ENCODE measurements at places on chromosomes 2 and 18. TPM values are rescaled to one million over a fixed set of nuclear protein-coding genes. Genes with fewer than 3 reads are reported as not detected.

- DNase-seq = peak; percentile 75
Measured at GRCh38 chr2:130820279-130820861, 16.3 kb upstream of the ARHGEF4 start.

DNA sequence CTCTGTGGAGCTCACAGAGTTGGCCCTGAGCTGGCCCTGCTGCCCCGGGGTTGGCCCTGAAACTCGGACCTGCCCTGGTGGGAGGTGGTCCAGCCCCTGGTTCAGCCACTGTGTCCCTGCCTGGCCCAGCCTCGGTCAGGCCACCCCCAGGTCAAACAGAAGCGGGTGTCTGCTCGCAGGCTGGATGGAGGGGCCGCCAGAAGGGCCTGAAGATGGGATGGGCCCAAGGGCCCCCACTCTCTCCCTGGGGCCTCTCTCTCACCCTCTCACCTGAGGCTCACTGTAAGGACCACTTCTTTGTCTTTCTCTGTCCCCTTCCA is 25.1 kb upstream of the B3GNT7 start:
- DNase-seq = no peak

GRCh38 chr2:149861034-149861433 is 273.5 kb upstream of the MMADHC start:
- DNase-seq = no peak

GRCh38 chr18:32438173-32438572 is 32.5 kb downstream of the GAREM1 start:
- DNase-seq = no peak

DNA sequence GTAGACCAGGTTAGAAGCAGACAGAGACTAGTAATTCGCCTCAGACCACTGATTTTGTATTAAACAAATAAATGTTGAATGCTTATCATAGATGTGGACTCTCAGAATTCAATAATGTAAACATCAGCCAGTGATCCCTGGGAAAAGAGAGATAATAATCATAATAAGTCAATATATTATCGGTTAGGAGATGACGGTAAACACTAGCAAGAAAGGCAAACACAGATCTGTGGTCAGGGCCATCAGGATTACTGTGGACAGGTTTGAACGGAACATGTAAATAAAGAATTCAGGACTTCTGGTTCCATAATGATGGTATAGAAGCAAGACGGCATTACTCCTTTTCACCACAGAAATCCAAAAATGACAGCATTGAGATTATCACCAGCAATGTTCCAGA is 861.6 kb downstream of the CBLN2 start:
- no peak for DNase-seq

DNA sequence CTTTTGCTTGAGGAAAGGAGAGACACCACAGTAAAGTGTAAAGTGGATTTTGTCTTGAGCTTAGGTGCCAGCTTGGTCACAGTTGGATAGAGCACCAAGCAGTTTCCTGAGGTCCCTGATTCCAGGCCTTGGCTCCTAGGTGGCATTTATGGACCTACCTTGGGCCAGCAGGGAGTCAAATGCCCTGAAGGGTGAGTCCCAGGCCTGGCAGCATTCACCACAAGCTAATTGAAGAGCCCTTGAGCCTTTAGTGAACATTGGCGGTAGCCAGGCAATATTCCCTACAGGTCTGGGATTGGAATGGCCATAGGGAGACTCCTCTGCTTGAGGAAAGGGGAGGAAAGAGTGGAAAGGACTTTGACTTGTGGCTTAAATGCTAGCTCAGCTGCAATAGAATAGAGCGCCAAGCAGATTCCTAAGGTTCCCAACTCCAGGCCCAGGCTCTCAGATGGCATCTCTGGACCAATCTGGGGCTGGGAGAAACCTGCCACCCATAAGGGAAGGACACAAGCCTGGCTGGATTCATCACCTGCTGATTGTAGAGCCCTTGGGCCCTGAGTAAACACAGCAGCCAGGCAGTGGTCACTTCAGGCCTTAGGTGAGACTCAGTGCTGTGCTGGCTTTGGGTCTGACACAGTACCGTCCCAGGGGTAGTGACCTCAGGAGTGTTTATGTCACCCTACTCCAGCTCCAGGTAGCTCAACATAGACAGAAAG is 137.5 kb upstream of the OTOS start:
- no peak for DNase-seq

DNA sequence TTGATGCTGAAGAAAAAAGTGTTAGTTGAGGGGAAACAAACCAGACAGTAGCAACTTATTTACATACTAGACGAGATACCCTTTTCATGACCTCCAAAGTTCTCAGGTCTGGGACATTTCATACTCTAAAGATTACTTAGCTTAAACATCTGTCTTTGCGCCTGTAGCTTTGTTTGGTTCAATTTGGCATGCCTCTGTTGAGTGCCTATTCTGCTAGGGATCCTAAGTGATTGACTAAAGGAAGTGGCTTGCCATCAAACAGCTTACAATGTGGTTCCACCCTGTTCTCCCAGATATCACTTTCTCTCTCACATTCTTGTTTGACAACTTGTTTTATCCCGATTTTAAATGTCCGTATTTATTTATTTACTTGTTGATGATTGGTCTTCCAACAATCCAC is 488.8 kb downstream of the PARD3B start:
- no peak for DNase-seq

DNA sequence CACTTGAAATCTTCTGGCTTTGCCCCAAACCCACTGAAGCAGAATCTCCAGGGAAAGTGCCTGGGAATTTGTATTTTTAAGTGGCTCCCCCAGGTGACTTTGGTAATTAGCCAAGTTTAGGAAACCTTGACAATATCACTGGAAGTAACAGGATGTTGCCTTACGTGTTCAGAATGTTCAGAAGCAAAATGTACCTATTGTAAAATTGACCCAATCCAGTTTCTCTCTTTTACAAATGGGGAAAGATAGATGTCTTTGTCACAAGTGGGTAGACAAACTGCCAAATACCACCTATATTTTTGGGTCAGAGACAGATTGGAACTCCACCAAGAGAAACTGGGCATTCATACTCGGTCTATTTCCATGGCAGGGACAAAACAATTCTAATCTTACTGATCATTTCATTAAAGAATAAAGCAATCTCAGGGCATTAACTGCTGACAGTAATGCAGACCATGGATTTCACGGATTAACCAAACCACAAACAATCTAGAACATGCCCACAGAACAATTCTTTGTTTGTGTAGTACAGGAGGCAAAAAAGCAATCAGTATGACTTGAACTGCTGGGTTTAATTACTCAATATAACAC is 255.8 kb downstream of the ERBB4 start:
- no peak for DNase-seq

GRCh38 chr2:190334479-190335224 is 8.7 kb upstream of the INPP1 start:
- DNase-seq = no peak

GRCh38 chr2:33378556-33379210 is 97.8 kb upstream of the RASGRP3 start:
- DNase-seq = no peak

DNA sequence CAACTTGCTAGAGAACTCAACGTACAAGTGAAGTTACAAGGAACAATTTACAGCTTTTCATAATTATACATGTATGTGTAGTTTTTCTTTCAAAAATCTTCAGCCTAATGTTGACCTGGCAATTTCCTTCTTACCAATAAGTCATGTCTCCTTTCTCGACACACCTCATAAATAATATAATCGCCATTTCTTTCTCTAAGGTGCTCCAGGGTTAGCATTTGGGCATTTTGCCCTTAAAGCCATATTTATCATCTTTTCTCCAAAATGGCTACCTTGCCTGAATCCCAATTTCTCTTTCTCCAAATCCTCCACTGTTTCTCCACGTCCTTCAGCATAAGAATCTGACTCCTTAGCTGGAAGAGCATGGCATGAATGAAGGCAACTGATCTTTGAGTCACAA is 50.3 kb upstream of the RAB27B start:
- DNase-seq = no peak

GRCh38 chr2:100702438-100703109 is 117.4 kb upstream of the NPAS2 start:
- DNase-seq = no peak

DNA sequence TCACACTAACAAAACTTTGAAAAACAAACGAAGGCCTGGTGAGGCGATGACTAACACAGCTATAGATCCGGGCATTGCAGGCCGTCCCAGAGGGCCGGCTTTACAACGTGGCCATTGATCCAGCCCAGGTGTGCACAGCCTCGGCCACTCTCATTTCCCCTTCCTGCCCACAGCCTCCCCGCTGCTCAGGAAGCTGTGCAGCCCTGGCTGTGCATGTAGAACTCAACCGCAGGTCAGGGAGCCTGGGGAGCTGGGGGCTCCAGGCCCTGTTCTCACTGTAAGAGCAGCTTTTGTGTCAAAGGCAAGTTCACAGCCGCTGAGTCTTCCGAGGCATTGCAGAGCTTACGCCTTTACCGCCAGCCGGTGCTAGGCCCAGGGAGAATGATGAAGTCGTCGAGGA is 87.2 kb downstream of the LONRF2 start:
- no peak for DNase-seq

- DNase-seq = no peak
Measured at GRCh38 chr18:55219059-55219458, 259.8 kb upstream of the CCDC68 start.

DNA sequence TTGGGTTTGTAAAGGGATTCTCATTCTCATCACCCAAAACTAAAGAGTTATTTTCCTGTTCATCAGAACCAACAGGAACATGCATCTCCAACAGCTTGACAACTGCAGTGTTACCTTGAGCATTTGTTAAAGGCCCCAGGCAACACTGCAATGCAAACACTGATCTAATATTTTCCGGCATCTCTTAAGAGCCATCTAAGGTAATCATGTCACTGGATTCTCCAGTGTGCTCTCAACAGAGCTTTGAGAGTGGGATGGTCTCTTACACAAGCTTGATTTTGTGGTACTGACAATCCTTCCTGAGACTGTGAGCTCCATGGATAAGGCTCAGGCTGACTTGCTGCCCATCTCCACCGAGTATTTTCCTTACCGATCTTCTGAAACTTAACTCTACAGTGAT is 90.5 kb upstream of the ITGB6 start:
- no peak for DNase-seq

GRCh38 chr2:181632733-181633401 is 24.0 kb downstream of the CERKL start:
- no peak for DNase-seq

DNA sequence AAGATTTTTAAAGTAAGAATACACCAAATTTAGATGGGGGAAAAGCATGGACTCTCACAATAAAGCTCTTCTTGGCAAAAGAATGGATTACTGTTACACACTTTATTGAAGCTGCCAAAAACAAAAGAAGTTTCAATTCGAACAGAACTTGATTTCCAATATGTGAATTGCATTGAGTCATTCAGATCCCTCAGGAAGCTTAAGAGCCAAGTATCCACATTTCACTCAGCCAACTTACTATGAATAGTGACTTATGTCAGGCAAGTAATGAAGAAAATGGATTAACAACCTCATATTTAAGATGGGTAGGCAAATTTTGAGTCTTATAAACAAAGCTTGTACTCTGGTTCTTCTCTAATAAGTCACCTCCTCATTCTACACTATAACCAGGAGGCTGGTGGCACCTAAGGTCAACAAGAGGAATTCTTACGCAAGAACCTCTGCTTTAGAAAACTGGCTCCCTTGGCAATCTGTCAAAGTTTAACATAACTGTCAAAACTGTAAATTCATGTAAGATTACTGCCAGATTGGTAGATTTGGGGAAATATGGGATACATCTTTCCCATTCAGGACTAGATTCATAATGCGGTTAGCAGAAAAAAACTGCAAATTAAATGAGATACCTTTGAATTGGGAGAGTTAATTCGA is 6.0 kb downstream of the HADHA start:
- DNase-seq = no peak

Gene ZC3H6
- 27.1 TPM for total RNA-seq

Gene EPB41L3
- total RNA-seq = 52.4 TPM

Gene CRACDL
- total RNA-seq = 1.5 TPM

Gene GPR39
- total RNA-seq = 0.66 TPM

Gene CIDEA
- total RNA-seq = not detected

Gene RBMS1
- 69.2 TPM for total RNA-seq

Gene MEIS1
- 108 TPM for total RNA-seq

Gene PAPOLG
- total RNA-seq = 16.1 TPM

Gene CNRIP1
- 38.2 TPM for total RNA-seq

Gene CYP27A1
- total RNA-seq = 21.9 TPM

Gene WNT6
- total RNA-seq = 2.6 TPM

Gene GALNT3
- total RNA-seq = 0.83 TPM

Gene STPG4
- total RNA-seq = not detected
